MV-4-11 (cell line): ENCODE measurements at places on chromosomes 6 and 20.
A peak's percentile ranks its signal among the peaks of the same experiment; 100 is the strongest.

DNA sequence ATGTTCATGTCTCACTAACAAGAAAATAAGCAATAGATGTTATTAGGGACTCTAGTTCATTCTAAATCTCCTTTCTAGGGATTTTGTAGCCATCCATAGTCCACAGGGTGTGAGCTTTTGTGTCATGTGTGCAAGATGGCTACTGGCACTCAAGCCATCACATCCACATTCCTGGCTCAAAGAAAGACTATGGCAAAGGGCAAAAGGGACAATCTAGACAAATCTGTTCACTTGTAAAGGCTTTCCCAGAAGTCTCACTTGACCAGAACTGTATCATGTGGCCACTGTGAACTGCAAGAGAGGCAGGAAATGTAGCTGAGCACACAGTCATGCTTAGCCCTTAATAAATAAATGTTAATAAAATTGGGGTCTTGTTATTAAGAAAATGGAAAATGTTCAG is 212.6 kb upstream of the EXOC2 start:
- DNase-seq, result no peak

- DNase-seq, result peak; percentile 82
These were observed 554.8 kb downstream of the DHX35 start for GRCh38 chr20:39516964-39517363.

DNA sequence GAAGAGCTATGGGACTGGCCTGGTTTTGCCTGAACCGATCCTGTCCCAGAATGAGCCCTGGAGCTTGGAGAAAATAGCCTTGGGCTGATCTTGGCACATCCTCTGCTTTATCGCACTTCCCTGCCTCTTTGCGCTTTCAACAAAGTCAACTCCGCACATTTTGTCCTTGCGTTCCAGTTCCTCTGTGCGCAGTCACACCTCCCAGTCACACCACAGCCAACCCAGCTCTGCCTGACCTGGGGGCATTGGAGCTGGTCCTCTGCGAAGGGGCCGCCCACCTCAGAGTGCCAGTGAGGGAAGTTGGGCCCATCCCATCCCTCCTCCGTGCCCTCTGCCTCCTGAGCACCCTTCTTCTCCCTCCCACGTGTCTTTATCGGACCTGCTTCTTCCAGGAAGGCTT is 16.9 kb upstream of the UQCC2 start:
- DNase-seq, result no peak

DNA sequence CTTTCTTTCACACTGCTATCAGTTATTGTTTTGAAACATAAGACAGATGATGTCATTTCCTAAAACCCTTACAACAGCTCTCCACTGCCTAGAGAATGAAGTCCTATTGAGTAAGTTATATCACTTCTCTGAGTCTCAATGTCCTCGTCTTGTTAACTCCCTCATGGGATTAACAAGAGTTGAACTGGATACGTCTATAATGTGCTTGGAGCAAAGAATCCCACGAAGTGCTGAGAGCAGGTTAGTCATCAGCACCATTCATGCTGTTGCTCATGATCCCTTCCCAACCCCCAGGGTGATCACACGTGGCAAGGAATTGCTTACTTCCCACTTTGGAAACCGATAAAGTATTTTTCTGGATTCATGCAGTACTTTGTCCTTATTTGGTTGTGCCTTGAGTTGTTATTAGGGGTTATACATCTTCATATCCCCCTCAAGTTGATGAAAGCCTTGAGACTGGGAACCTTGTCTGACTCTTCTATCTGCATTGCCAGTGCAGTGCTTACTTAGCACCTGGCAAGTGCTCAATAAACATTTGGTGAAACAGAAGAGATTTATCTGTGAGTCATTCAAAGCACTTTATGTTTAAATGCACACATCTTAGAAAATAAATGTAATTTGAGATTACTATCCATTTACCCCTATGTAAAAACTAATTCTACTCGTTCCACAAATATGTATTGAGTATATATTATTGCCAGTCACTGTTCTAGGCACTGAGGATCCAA is 487.5 kb downstream of the EPM2A start:
- DNase-seq, result peak; percentile 63

GRCh38 chr6:11795403-11795802 is 16.8 kb upstream of the ADTRP start:
- DNase-seq, result no peak

DNA sequence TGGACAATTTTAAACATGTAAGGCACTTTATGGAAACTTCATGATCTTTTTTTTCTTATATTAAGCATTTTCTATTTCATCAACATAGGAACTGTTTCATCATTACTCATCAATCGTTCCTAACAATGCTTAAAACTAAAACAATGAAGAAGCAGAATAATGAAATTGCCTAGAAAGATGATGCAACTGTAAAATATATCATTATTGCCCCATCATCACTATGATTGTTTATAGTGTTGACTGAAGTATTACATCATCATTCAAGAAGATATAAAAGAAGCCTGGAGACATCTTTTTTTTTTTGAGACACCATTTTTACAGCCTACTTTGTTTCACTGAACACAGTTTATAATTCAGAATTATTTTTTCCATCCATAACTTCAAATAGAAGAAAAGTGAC is 147.2 kb downstream of the TRDN start:
- no peak for DNase-seq

- DNase-seq, result no peak
These were observed 54.2 kb downstream of the ROS1 start for GRCh38 chr6:117371492-117371891.

DNA sequence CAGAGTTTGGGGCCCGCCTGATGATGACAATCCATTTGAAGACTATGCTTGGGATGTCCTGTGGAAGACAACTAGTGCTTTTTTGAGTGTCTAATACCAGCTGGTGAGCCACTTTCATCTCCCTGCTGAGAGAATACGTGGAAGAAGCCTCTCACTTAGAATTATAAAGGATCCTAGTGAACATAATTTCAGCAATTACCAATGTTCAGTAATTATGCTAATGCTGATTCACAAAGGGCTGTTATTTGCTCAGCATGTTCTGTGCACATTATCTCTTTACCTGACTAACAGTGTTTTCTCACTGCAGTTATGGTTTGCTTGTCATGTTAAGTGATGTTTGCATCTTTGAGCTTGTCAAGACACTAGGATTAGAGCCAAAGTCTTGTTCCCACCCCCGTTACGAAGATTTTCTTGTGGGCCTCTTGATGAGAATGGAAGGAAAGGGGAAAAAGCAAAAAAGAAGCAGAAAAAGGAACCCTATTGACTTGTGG is 282.1 kb upstream of the CHD6 start:
- no peak for DNase-seq

DNA sequence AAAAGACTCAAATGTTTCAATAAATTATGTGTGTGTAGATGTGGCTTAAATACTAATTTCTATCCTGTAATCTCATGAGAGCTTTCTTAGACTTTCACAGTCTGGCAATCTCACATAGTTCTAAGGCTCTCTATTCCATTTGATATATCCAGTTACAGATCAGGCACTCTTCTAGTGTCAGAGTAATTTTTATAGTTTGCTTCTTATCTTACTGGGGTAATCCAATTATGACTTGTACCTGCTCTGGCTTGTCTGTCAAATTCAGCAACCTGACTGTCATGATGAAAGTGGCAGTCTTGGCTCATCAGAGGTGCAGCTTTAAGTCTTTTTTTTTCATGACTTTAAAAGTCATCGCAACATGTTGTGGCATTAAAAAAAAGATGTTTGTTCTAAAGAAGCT is 513.2 kb upstream of the MAN1A1 start:
- DNase-seq, result no peak

DNA sequence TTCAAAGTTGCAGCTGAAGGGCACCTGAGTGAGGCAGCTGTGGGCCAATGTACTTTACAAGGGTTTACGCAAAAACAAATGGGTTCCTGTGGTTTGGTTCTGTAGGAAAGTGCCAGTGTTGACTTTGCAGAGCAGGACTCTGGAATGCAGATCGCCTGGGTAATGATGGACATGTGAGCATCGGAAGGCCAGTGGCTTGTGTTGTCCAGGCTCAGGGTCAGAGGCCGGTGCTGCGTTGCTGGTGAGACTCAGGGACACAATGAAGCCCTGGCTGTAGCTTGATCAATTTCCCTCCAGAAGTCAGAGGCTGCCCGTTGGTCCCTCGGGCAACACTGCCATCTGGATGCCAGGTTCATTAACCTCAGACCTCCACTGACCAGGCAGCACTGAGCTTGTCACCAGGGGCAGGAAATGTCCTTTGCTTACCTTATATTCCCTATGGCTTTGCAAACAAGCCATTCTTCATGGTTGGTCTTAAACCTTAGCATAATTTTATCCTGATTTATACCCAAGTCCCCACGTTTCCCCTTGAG is 753.4 kb downstream of the QKI start:
- DNase-seq, result no peak

DNA sequence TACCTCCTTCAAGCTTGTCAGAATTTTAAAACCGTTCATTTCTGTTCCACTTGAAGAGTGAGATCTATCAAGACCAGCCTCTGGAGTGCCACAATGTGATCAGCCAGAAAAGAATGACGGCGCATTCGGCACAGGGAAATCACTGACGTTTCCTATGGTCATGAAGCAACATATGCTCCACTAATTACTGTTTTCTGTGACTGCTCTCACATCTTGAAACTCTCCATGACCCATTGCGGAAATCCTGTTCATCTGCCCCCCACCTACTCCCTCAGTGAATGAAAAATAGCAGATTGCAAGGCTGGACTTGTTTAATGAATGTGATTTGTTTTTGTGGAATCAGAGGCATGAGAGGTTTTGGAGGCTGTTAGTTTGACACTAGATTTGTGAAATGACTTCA is 53.2 kb downstream of the SAMD5 start:
- no peak for DNase-seq

- no peak for DNase-seq
These were observed 10.0 kb downstream of the HBS1L start for GRCh38 chr6:135044639-135045038.

DNA sequence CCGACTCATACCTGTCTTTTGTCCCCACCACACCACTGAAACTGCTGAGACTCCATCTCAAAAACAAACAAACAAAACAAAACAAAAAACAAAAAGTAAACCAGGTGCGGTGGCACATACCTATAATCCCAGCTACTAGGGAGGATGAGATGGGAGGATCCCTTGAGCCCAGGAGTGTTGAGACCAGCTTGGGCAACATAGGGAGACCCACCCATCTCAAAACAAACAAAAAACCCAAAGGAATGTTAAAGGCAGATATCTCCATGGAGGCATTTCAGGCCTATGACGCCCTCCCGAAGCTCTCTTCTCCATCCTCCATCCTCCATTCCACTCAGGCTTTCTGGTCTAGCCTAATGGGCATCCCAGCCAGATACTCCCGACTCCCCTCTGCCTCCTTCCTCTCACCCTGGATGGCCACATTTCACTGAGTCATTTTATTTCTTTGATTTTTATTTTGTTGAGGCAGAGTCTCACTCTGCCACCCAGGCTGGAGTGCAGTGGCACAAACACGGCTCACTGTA is 3.2 kb upstream of the SLC4A11 start:
- DNase-seq, result no peak

- peak; percentile 91 for DNase-seq
These were observed 114.7 kb upstream of the ZNF217 start for GRCh38 chr20:53708129-53708968.

DNA sequence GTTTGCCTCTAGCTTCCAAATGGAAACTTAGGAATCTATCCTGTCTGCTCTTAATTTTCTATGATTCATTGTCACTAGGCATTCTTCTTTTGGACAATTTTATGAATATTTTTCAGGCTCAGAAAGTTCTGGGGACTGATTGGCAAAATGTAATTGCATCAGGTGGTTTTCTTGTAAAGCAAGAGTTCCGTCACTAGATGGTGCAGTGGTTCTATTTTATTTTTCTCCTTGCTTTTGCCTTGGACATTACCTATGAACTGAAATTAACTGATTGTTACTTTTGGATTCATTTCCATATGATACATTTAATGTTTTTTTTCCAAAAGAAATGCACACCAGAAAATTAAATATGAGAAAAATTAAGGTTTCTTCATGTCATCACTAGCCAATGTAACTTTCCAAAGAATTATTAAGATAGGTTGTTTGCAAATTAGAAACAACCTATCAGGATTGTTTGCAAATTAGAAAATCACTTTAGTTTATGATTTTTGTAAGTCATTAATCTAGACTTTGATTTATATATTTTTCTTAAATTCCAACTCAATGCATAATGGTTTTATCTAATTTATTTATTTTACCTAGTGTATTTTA is 48.0 kb downstream of the TMEM170B start:
- DNase-seq, result peak; percentile 34

DNA sequence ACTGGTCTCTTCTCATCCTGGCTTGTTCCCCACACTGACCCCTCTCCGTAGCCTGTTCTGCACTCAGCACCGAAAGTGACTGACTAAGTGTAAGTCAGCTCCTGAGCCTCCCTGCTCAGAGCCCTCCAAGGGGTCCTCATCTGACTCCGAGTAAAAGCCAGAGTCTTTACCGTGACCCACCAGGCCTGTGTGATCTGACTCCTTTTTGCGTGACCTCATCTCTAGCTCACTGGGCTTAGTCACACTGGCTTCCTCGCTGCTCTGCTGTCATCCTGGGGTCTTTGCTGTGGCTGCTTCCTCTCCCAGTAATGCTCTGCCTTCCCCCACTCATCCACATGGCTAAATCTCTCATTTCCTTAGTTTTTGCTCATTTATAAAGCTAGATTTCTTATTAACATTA is 116.6 kb downstream of the PLCB4 start:
- DNase-seq, result no peak

DNA sequence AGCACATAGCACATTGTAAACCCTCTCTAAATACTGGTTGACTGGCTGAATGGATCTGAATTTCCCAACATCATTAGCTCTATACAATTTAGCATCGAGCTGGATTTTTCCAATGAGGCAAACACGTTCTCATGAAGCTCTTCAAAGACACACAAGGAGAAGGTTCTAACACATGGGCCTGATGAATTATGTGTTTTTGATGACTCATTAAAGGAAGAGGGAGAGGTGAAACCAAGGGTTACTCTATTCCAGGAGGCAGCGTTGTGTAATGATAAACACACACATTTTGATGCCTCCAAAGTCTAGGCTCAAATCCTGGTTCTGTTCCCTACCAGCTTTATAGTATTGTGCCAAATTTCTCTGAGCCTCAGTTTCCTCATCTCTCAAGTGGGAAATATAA is 84.3 kb downstream of the PFDN4 start:
- DNase-seq, result peak; percentile 17

- no peak for DNase-seq
These were observed 42.2 kb downstream of the RIOK1 start for GRCh38 chr6:7431674-7432390.

GRCh38 chr6:9225441-9225871 is 790.1 kb upstream of the SLC35B3 start:
- DNase-seq, result no peak

GRCh38 chr6:165876588-165876987 is 213.5 kb upstream of the PDE10A start:
- no peak for DNase-seq

- no peak for DNase-seq
These were observed 213.7 kb downstream of the ATXN1 start for GRCh38 chr6:16547587-16547986.

GRCh38 chr6:41688256-41688965 is 47.0 kb downstream of the TFEB start:
- no peak for DNase-seq

- peak; percentile 34 for DNase-seq
These were observed 89.5 kb downstream of the SNX5 start for GRCh38 chr20:17878912-17879602.

GRCh38 chr6:23561732-23562131 is 564.3 kb upstream of the NRSN1 start:
- no peak for DNase-seq
